ENCODE measurements at places on chromosomes 12 and 14. TPM values are rescaled to one million over a fixed set of nuclear protein-coding genes. Genes with fewer than 3 reads are reported as not detected.

The DCN gene
- total RNA-seq, result 0.09 TPM

The ABCC9 gene
- total RNA-seq, result not detected

The KRT71 gene
- not detected for total RNA-seq

The XPOT gene
- total RNA-seq, result 47.2 TPM

The CFAP251 gene
- 1.5 TPM for total RNA-seq

The NTN4 gene
- 47.0 TPM for total RNA-seq

The IGF1 gene
- total RNA-seq, result not detected

The CLEC6A gene
- total RNA-seq, result not detected

The IL26 gene
- total RNA-seq, result not detected

The REM2 gene
- total RNA-seq, result 0.36 TPM

The NUAK1 gene
- total RNA-seq, result 7.5 TPM

The RBM19 gene
- 18.6 TPM for total RNA-seq

The FOXG1 gene
- 0.10 TPM for total RNA-seq

The SLC5A8 gene
- total RNA-seq, result not detected

The ABCB9 gene
- 13.1 TPM for total RNA-seq

Measured in A549 treated with GW870086 at 1 μM for 4 hours (cell line).